ENCODE measurements at places on chromosomes 12 and 14. TPM values are rescaled to one million over a fixed set of nuclear protein-coding genes. Genes with fewer than 3 reads are reported as not detected.

GPR137C gene
- total RNA-seq: 4.1 TPM

GRCh38 chr14:24196071-24197055 lies 1.1 kb upstream of the TM9SF1 start:
- peak overlapping the region; percentile 97 for H3K27ac ChIP-seq
- no peak for DNase-seq
- H3K27me3 ChIP-seq: no peaks in the 10 kb centered on the region

DNA sequence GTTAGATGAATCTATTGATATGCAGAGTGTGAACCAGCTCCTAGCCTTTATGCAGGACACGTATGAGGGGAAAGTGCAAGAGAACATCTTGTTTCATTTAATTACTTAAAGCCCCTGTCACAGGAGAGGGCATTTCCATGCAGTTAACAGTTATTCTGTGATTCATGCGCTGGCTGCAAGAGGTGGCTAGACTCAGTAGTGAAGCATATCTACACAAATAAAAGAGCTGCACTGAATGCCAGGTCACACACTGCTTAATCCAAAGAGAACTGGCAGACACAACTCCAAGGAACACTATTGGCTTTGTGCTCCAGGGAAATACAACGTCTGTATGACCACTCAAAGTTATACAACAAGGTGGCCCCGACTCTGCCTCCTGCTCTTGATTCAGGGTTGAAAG lies 394.1 kb downstream of the C12orf75 start:
- DNase-seq: no peak
- H3K4me3 ChIP-seq: no peak overlapping the region
- H3K27ac ChIP-seq: no peak overlapping the region
- no peaks in the 10 kb centered on the region for H3K36me3 ChIP-seq

- H3K27ac ChIP-seq: no peak overlapping the region
- no peak for DNase-seq
- no peaks in the 10 kb centered on the region for H3K27me3 ChIP-seq
- H3K36me3 ChIP-seq: no peaks in the 10 kb centered on the region
Measured at GRCh38 chr14:74508292-74508731, 14.7 kb downstream of the ISCA2 start.

GRCh38 chr14:30759172-30760125 lies 114.9 kb upstream of the COCH start:
- no peaks in the 10 kb centered on the region for H3K27me3 ChIP-seq
- H3K36me3 ChIP-seq: no peaks in the 10 kb centered on the region
- H3K4me3 ChIP-seq: no peak overlapping the region
- no peak for DNase-seq
- no peak overlapping the region for H3K27ac ChIP-seq

GRCh38 chr14:52422650-52423356 lies 108.7 kb downstream of the PTGER2 start:
- H3K4me1 ChIP-seq: no peaks in the 10 kb centered on the region
- no peaks in the 10 kb centered on the region for H3K36me3 ChIP-seq
- H3K4me3 ChIP-seq: no peak overlapping the region
- H3K27me3 ChIP-seq: no peaks in the 10 kb centered on the region

DNA sequence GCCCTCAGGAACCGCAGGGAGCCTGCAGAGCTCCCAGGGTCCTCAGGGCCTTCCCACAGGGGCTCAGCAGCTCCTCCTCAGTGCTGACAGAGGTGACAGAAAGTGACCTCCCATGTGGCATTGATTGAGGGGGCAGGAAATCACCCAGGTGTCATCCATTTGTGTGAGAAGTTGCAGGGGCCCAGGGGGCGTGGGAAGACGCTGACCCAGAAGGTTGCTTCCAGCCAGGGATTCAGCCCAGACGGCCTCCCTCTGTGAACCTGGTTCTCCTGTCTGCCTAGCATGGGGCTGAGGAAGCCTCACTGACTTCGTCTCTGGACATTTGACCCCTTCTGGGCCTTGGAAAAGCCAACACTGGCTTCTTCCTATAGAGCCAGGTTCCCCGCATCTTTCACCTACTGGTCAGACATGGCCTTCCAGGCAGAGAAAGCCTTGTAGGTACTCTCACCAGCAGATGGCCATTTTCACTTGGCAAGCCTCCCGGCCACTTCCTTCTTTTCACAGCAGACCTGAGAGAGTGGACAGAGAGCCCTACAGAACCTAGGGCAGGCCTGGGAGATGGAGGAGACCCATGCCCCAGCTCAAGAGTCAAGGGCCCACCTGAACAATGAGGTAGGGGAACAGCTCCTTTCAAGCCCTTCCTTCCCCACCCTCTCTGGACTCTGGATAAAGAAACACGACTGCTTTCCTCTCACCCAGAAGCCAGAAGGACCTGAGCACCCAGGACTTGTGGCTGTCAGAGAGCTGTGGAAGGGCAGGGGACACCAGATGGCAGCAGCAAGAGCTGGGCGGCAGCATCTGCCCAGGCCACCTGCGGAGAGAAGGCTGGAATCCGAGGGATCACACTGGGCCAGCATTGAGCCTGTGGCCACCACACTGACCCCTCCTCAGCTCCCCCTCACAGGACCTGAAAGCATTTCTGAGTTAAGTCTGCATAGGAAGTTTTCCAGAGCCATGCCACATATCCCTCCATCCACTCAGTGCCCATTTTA lies 377.8 kb downstream of the DPF3 start:
- H3K27me3 ChIP-seq: peaks cover 3% of the 10 kb centered on the region
- H3K4me3 ChIP-seq: no peak overlapping the region
- H3K36me3 ChIP-seq: no peaks in the 10 kb centered on the region
- H3K4me1 ChIP-seq: 0 out of 2 replicates have a peak, but pooled peaks cover 2% of the 10 kb centered on the region
- no peak for DNase-seq

- H3K27me3 ChIP-seq: no peaks in the 10 kb centered on the region
- no peak overlapping the region for H3K27ac ChIP-seq
- no peak overlapping the region for H3K4me3 ChIP-seq
- H3K4me1 ChIP-seq: no peaks in the 10 kb centered on the region
Measured at GRCh38 chr12:128426511-128426910, 159.5 kb downstream of the TMEM132C start.

DNA sequence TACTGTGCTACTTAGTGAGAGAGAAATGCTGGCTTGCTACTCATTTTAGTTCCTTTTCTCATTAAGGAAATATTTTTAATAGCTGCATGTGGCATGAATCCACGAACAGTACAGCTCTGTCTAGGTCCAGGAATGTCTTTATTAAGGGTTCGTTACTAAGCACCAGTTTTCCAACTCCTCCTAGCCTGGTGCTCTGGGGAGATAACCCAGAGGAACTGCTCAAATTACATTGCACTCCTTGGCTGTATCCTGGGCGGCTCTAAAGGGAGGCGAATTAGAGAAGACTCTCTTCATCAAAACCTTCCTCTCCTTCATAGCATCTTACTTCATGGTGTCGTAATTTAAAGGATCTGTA lies 101.3 kb downstream of the PPM1A start:
- DNase-seq: no peak
- no peak overlapping the region for H3K4me3 ChIP-seq
- 0 out of 2 replicates have a peak, but pooled peaks cover 3% of the 10 kb centered on the region for H3K4me1 ChIP-seq
- no peaks in the 10 kb centered on the region for H3K36me3 ChIP-seq
- no peak overlapping the region for H3K27ac ChIP-seq

DNA sequence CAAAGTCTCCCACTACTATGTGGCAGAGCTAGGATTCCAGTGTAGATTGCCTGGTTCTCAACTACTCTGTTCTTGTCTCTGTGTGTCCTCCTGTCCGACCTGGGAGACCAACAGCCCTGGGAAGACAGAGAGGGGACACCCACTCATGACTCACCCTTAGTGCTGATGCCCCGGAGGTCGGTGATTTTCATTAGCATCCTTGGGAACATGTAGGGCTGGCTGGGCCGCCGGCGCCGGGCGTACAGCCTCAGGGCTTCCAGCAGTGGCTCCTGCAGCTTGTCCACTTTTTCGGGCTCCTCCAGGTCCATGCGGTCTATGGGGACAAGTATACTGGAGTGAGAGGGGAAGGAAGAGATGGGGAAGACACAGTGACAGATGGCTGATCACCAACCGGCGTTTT lies 5.9 kb upstream of the ITGB7 start:
- peaks cover 5% of the 10 kb centered on the region for H3K4me1 ChIP-seq
- peaks cover 34% of the 10 kb centered on the region for H3K36me3 ChIP-seq
- no peak for DNase-seq
- H3K4me3 ChIP-seq: no peak overlapping the region
- H3K27ac ChIP-seq: no peak overlapping the region

DNA sequence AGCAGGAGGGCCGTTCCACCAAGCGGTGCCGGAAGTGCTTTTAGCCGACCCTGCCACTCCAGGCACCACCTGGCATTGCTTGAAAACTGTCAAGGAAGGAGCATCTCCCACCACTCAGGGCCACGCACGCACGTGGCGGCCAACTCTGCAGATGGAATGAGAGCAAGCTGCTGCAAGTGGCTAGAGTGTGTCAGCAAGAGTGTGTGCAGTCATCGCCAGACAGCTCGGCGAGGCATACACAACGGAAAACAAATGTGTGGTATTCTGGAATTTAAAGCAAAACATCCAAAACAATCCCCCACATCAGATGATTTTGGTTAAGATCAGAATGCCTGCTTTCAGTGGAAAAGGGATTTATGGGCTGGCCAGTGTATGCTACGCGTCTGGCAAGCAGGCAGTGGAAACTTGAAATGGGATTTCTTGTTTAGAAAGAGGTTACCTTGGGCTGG lies 11.2 kb downstream of the CD9 start:
- no peak overlapping the region for H3K4me3 ChIP-seq
- peak overlapping the region; percentile 80 for H3K27ac ChIP-seq
- peaks cover 44% of the 10 kb centered on the region for H3K36me3 ChIP-seq
- peak; percentile 88 for DNase-seq
- H3K27me3 ChIP-seq: no peaks in the 10 kb centered on the region
- H3K4me1 ChIP-seq: peaks cover 70% of the 10 kb centered on the region
